ENCODE measurements at places on chromosomes 2 and 18. TPM values are rescaled to one million over a fixed set of nuclear protein-coding genes. Genes with fewer than 3 reads are reported as not detected.

EVA1A gene
- total RNA-seq, result not detected

PRSS56 gene
- total RNA-seq, result not detected

XDH gene
- 0.16 TPM for total RNA-seq

ERFE gene
- not detected for total RNA-seq

IGFBP2 gene
- total RNA-seq, result 6.1 TPM

AKAIN1 gene
- total RNA-seq, result not detected

KCMF1 gene
- total RNA-seq, result 80.6 TPM

UGT1A4 gene
- total RNA-seq, result not detected

HDHD2 gene
- 16.6 TPM for total RNA-seq

TUBA3E gene
- total RNA-seq, result not detected

MAPK4 gene
- not detected for total RNA-seq

UPP2 gene
- total RNA-seq, result not detected

ALPP gene
- 0.29 TPM for total RNA-seq

CHRNG gene
- total RNA-seq, result not detected

RND3 gene
- not detected for total RNA-seq

TRAF3IP1 gene
- total RNA-seq, result 9.3 TPM

FBXO15 gene
- total RNA-seq, result 0.63 TPM

MPP4 gene
- 0.17 TPM for total RNA-seq

GRCh38 chr18:49959176-49959575, 145.8 kb upstream of the ACAA2 start:
- DNase-seq, result no peak

DNA sequence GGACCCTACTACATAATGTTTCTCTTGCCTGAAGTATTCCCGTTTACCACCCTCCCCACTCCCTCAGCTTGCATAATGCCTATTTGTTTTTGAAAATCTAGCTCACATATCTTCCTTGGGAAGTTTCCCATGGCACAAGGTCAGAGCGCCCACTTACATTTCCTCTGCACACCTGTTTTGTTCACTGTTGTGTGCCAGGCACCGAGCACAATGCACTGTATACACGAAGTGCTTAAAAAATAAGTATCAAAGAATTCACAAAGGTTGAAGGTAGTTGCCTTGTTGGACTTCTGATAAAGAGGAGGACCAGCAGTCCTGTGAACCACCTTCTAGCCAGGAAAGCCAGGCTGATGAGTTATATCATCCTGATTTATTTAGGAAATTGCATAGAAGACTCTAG, 16.8 kb upstream of the RHOB start:
- no peak for DNase-seq

DNA sequence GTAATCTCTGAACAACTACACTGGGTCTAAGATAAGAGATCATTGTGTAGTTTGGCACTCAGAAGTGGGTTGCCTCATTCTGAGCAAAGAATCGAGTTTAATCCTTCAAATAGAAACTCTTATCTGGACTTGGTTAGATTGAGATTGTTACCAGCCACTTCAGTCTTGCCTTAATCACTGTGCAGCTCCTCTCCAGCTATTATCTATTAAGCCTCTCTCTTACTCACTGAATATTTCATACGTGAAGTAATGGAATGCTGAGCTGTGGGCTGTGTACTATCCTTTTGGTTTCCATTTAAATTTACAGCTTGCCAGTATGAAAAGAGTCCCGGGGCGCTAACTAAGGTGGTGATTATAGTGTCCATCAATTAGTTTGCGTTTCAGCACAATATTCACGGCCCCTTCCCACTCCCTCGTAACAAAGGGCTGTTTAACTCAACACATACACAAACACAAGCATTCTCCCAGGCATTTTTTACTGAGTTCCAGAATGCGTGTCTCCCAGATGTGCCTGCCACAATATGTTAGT, 65.7 kb upstream of the NCKAP5 start:
- no peak for DNase-seq

DNA sequence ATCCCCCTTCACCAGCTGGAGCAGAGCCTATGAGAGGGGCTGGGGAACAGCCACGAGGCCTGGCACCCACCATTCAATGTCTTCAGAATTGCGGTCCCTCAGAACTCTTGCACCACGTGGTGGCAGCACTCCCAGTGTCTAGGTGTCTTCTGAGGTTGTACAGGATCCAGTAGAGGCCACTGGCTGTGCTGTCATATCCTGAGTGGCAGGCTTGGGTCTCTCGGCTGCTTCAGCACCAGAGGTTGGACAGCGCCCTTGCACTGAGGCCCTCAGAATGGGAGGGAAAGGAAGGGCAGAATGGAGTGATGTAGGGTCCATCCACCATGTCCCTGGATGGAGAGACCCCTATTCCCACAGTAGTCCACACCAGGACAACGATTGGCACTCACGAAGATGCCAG, 112.0 kb upstream of the TEKT4 start:
- DNase-seq, result no peak

DNA sequence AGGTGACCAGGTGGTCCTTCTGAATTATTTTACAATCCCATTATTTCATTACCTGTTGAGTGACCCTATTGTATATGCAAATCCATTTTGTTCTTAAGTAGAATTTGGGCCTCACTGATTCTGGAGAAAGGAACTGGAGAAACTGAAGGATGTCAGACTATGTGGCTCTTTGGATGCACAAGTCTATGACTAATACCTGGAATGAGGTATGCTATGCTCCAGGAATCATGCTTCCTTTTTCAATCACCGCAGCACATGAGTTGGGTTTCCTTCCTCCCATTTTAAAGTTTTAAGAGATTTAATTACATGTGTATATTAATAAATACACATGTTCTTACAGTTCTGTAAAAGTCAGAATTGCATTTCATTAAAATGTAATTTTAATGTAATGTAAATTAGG, 253.9 kb upstream of the VWC2L start:
- DNase-seq, result no peak

DNA sequence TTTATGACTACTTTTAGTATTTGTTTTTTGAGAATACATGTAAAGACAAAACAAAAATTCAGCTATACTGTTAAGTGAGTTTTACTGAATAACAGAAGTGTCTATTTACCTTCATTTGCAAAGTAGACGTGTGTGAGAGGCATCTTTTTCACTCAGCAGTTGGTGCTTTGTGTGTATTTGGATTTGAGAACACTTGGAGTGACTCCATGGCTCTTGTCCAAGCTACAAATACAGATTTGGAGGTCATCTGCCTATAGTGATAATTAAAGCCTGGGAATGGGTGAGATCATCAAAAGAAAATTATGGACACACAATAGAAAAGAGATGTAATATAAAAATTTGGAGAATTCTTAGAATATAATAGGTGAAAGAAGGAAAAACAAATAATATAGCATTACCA, 6.2 kb downstream of the NAB1 start:
- DNase-seq, result no peak

- no peak for DNase-seq
Observed at GRCh38 chr2:153488072-153488471, 9.5 kb upstream of the RPRM start.

DNA sequence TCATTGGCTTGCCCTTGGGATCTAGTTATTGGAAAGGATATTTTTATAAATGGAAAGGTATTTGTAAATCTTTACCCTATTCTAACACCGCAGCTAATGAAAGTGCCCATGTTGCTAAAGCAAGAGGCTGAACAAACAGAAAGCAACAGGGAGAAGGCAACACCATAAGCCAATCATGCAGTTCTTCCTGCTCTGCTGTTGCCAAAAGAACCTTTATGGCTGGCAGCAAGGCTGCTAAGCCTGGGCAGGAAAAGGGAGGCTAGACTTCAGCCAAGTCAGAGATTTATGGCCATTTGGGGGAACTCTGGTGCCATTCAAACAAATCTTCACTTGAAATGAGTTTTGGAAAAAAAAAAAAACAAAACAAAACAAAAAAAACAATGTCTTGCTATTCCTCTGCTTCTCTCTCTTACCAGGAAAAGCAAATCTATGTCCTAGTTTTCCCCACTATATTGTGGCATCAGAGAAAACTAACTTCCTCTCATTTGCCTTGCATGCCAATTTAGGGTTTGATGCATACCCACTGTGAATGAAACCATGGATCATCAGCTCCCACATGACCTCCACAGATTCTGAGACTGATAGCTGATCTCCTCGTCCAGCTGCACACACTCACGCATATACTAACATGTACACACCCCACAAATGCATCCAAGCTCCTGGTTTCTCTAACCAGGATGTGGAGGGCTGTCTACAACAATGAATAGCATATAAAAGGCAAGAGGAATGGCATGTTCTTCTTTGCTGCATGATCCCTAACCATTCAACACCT, 179.3 kb downstream of the C1D start:
- DNase-seq, result no peak

GRCh38 chr18:50986360-50987087, 18.7 kb downstream of the ELAC1 start:
- no peak for DNase-seq

DNA sequence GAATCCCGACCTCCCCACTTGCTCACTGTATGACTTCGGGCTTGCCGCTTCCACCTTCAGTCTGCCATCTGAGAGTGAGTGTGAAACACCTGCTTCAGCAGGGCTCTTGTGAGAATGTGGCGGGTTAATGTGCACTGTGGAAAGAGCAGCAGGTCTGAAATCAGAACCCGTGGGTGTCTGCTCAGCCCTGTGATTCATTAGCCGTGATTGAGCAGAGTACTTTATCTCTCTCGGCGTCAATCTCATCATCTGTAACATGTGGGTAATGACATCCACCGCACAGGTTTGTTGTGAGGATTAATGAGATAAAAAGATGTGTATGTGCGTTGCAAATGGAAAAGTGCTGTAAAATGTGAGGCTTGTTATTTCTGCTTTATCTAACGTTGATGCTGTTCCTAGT, 128.6 kb downstream of the LRATD1 start:
- DNase-seq, result no peak

- no peak for DNase-seq
Observed at GRCh38 chr18:74529811-74530583, 4.3 kb upstream of the CNDP1 start.

- DNase-seq, result no peak
Observed at GRCh38 chr2:227509824-227510619, 38.1 kb downstream of the AGFG1 start.

DNA sequence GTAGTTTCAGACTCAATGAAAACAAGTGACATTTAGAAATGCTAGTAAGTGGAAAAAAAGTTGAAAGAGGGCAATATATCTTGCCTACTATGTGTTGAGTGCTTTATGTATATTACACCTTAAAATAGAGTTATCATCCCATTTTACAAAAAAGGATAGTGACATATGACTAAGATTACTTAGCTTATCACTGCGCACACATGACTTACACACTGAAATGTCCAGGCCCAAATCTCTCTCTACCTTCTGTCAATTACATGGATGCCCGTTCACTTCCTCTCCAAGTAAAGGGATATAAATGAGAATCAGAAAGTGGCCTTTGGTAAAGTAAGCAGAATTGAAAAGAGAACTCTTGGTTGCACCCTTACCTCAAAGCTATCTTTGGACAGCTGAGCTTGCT, 3.6 kb upstream of the PARD3B start:
- DNase-seq, result no peak

- no peak for DNase-seq
Observed at GRCh38 chr2:3356799-3357198, 20.8 kb downstream of the EIPR1 start.

GRCh38 chr2:74094291-74094690, 53.4 kb downstream of the BOLA3 start:
- DNase-seq, result no peak

GRCh38 chr18:30684825-30685481, 357.6 kb downstream of the DSC3 start:
- no peak for DNase-seq

- DNase-seq, result no peak
Observed at GRCh38 chr2:172296267-172297046, 130.9 kb upstream of the ITGA6 start.

- DNase-seq, result no peak
Observed at GRCh38 chr2:174787487-174788205, 23.4 kb upstream of the CHRNA1 start.

GRCh38 chr2:70474256-70474848, 79.3 kb downstream of the TGFA start:
- DNase-seq, result no peak

GRCh38 chr2:8543383-8544170, 138.3 kb upstream of the ID2 start:
- DNase-seq, result peak; percentile 42

GRCh38 chr2:127893494-127893893, 7.7 kb upstream of the AMMECR1L start:
- no peak for DNase-seq

GRCh38 chr2:222568865-222569264, 87.0 kb downstream of the FARSB start:
- no peak for DNase-seq

- no peak for DNase-seq
Observed at GRCh38 chr2:236849940-236850339, 235.7 kb upstream of the COPS8 start.

- DNase-seq, result no peak
Observed at GRCh38 chr2:40244251-40244650, 207.6 kb downstream of the SLC8A1 start.

- no peak for DNase-seq
Observed at GRCh38 chr2:45595721-45596435, 15.2 kb downstream of the SRBD1 start.

GRCh38 chr2:9370746-9371145, 52.6 kb downstream of the ITGB1BP1 start:
- no peak for DNase-seq

GRCh38 chr2:79630060-79630459, 117.2 kb downstream of the CTNNA2 start:
- no peak for DNase-seq

- no peak for DNase-seq
Observed at GRCh38 chr2:29226808-29227207, 111.6 kb downstream of the CLIP4 start.

- no peak for DNase-seq
Observed at GRCh38 chr2:68404164-68404563, 39.1 kb downstream of the PLEK start.

DNA sequence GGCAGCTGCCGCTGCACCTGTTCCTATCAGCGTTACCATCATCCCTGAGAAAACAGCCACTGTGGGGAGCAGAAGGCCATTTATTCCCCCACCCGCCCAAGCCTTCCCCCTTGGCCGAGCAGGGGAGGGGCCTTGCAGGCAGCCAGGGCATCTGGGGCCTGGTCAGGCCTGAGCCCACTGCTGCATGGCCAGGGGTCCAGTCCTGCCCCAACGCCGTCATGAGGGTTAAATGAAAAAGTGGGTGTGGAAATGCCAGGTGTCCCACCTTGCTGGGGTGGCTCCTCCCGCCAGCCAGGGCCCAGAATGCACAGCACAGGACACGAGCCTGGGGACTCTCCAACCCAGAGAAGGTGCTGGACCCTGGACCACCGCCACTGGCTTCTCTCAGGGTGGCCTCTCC, 14.2 kb downstream of the ANO7 start:
- DNase-seq, result no peak
